ENCODE measurements at places on chromosomes 3 and 15. TPM values are rescaled to one million over a fixed set of nuclear protein-coding genes. Genes with fewer than 3 reads are reported as not detected.

The KLHDC8B gene
- total RNA-seq, result 5.4 TPM

The CHRD gene
- total RNA-seq, result not detected

The ALDH1A2 gene
- total RNA-seq, result not detected

The NTRK3 gene
- 26.3 TPM for total RNA-seq

The LEKR1 gene
- 0.73 TPM for total RNA-seq

The FBXO40 gene
- not detected for total RNA-seq

Data from A549 treated with Mapracorat at 1 μM for 4 hours (cell line).